ENCODE measurements at places on chromosomes 6 and 20.

DNA sequence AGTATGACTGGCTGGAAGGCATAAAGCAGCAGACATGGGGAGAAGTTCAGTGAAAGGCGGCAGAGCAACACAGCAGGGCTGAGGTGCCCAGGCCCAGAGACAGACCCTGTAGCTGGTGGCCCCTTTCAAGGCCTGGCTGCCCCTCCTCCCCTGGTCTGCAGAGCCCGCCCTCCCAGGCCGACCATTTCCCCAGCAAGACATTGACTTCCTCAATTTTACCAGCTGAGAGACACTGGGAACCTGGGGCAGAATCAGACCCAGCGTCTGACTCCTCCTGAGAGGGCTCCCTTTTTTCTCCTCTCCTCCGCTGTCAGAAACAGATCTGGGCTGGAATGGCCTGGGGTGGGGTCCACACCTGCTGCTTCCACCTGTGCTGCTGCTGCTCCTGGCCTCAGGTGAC is at the start of gene TREML4:
TSS of gene TREML4 (plus strand) at position 254 of the 400 bp plus-strand sequence. CDS start at position 333, 79 bp downstream.
- no peak for DNase-seq

DNA sequence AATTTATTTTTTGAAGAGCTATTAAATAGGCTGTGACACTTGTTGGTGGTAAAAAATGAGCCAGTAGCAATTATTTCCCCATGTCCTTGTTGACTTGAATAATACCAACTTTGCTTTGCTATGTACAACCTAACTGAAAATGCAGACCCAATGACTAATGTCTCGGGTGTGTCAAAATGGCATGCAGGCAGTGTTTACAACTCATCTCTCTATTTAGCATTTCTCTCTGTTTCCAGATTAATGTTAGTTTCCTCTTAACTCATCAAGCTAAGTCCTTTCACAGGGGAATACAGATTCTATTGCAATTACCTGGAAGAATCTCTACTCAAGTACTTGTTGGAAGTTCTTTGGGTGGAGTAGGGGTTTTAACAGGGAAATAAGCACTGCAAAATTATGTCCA is 504.4 kb downstream of the BCKDHB start:
- peak; percentile 38 for DNase-seq

GRCh38 chr6:154292066-154292465 is 64.5 kb downstream of the IPCEF1 start:
- DNase-seq = no peak

GRCh38 chr20:21677781-21678180 is 27.7 kb upstream of the PAX1 start:
- no peak for DNase-seq
